Activated T-cell treated with anti-CD3 and anti-CD28 coated beads, Interleukin-2, amount 50 U/mL, for 48 hours (primary cell): ENCODE measurements at places on chromosomes 2 and 18.

DNA sequence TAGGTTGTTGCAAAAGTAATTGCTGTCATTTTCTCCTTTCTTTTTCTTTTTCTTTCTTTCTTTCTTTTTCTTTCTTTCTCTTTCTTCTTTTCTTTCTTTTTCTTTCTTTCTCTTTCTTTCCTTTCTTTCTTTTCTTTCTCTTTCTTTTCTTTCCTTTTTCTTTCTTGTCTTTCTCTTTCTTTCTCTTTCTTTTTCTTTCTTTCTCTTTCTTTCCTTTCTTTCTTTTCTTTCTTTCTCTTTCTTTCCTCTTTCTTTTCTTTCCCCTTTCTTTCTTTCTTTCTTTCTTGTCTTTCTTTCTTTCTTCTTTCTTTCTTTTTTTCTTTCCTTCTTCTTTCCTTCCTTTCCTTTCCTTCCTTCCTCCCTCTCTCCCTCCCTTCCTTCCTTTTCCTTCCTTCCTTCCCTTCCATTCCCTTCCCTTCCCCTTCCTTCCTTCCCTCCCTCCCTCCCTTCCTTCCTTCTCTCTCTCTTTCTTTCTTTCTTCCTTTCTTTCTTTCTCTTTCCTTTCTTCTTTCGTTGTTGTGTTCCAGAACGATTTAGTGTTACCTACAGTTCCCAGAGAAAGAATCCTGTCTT, 178.9 kb downstream of the RPIA start:
- DNase-seq = no peak

GRCh38 chr2:109542384-109542783, 71.4 kb downstream of the SEPTIN10 start:
- DNase-seq = no peak

DNA sequence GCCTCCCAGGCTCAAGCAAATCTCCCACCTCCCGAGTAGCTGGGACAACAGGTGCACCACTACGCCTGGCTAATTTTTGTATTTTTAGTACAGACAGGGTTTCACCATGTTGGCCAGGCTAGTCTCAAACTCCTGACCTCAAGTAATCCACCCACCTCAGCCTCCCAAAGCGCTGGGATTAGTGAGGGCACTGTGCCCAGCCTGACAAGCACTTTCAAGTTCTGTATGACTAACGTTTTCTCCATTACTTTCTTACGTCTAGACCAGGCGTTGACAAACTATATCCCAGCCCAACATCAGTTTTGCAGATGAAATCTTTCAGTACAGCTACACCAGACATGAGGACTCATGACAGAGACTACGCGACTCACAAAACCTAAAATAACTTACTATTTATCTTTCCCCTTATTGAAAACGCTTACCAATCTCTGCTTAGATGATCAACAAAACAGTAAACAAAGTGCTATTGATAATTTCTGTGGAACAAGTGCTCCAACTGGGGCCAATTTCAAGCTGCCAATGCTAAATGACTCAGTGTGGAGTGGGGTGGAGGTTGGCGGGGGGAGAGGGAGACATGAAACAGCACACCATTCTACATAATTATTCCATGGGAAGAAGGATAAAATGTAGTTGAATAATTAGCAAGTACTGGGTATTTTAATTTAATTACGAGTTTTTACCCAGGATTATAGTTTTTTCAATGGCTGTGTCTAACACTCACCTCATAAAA, 59.1 kb downstream of the SAP130 start:
- no peak for DNase-seq

- DNase-seq = no peak
Measured at GRCh38 chr2:84085562-84085961, 373.5 kb downstream of the SUCLG1 start.

DNA sequence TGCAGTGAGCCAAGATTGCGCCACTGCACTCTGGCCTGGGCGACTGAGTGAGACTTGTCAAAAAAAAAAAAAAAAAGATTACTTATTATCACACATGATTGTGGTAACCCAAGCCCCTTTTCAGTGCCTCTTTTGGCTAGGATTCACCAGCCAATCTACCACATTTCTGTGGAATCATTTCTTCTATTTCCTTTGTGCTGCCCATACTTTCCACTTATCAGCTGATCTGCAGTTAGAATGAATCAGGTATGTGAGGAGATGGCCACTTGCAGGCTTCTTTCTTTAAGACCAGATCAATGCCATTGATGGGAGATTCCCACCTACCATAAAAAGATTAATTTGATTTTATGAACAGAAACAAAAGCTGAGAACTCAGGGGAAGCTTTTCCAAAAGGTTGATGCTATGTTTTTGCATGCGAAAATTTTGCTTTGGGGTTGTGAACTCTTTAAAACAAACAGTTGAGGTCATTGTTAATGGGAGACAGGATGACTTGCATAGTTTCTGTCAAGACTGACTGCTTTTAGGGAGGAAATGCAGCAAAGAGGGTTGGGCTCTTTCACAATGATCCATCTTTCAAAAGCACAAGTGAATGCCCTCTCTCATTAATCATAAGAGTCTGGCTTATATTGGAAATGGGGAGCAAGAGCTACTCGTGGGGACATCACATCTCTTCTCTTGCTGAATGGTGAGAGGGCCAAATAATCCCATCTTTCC, 66.9 kb upstream of the CYP26B1 start:
- no peak for DNase-seq

GRCh38 chr2:47497843-47498460, 95.0 kb downstream of the MSH2 start:
- DNase-seq = no peak

GRCh38 chr18:54242327-54242726, 17.9 kb upstream of the MBD2 start:
- DNase-seq = no peak

- DNase-seq = no peak
Measured at GRCh38 chr2:36807223-36807886, 110.8 kb downstream of the VIT start.

- no peak for DNase-seq
Measured at GRCh38 chr18:64100116-64100922, 48.6 kb downstream of the LINC00305 start.

DNA sequence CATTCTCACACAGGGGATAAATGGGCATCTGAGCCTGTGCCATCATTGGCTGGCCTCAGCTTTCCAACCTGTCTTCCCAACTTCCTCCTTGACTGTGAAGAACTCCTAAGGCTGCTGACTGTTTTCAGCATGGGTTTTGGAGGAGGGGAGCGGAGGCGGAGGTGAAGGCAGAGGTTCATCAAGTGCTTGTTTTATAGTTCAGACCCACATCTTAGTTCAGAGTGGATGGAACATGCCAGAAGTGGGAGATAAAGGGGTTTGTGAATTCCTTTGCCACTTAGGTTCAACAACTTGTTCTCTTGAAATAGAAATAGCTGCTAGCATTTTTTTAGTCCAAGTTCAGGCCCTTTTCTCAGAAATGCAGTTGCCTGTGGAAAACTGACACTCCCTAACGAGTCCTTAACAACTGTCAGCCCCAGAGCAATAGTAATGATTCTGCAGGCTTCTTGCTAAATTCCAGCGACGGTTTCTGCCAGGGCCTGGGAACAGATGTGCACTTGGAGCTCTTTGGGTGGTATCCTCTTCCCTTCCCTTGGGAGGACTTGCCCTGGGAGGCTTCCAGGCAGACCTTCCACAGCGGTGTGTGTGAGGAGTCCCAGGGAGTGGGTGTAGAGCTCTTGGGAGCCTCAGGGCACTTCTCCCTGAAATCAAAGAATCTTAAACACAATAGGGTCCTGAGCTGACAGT, 30.1 kb upstream of the ITGA6 start:
- no peak for DNase-seq

DNA sequence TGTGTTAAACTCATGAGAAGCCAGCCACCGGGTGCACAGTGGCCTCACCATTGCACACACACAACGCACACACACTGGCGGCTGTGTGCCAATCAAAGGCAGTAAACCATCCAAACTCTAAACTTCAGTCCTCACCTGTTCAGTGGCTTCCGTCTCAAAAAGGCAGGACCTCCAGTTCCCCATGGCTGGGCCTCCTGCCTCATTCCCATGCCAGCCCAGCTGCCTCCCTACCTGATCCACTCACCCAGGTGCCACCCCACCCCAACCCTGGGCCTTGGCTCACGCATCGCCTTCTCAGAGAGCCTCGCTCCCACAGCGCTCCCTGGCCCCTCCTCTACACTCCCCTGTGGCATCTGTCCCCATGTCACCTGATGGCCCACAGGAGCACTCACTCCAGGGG, 190.9 kb downstream of the EIPR1 start:
- no peak for DNase-seq

- DNase-seq = no peak
Measured at GRCh38 chr2:3619033-3619432, 24.1 kb downstream of the COLEC11 start.

DNA sequence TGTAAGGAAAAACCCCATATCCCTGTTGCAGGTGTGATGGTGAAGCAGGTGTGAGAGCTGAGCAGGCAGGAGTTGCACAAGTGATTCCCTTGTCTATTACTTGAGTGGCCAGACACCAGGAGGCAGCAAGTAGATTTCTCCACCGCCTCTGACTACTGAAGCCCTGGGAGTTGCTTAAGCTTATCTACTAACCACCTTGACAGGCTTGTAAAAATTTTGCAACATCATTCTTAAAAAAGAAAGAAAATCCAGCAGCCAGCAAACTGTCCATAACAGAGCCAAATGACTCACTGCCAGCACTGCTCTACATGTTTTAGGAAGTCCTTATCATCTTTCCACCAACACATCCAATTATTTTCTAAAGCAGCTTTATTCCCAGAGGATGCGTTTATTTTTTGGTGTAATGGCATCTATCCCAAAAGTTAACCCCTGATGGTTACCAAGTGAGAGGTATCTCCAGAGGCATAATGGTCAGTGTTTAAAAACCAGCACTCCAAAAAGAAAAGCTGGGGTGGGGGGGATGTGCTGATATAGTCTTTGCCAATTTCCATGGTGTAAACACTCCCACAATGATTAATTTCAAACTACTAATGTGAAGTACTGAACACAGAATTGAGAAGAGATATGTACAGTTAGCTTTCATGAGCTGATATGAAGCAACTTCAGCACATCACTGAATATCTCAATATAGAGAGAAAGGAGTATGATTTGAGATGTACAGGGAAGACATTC, 16.3 kb upstream of the GPR39 start:
- no peak for DNase-seq

GRCh38 chr2:112020561-112020960, 34.5 kb upstream of the TMEM87B start:
- no peak for DNase-seq

- no peak for DNase-seq
Measured at GRCh38 chr2:188966728-188967440, 7.3 kb upstream of the COL3A1 start.

- DNase-seq = no peak
Measured at GRCh38 chr2:104794441-104794840, 59.5 kb upstream of the POU3F3 start.

DNA sequence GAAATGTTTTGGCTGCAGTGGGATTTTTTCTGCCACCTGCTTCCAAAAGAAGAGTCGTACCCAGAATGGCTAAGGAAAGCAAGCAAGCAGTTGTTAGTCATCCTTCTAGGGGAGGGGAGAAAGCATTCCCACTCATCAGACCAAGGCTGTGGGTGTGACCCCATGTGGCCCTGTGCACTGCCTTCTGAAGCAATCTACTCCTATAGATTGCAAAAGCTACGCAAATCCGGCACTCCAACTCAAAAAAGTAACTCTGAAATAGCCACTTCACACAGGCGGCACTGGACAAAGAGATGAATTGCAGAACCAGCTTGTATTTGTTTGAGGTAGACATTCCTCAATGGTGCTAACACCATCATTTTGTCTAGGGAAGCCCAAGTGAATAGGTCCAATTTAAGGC, 44.3 kb downstream of the ST3GAL5 start:
- no peak for DNase-seq

GRCh38 chr2:134393075-134393461, 139.2 kb downstream of the MGAT5 start:
- DNase-seq = no peak

DNA sequence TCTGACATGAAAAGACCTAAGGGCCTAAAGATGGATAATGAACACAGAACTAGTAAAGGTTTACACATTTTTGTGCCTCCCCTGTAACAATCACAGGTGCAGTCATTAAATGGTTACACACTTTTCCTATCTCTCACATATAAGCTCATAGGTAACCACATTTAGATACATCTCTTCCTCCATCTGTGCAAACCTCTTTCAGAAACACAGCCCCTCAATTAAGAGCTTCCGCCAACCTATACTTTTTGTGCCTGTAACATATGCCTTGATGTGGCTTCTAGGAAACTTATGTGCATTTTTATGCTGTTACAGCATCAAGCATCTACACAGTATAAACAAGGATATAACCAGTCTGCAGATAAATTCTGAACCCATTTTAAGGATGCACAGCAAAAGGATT, 643.3 kb downstream of the BCL11A start:
- DNase-seq = no peak

- DNase-seq = no peak
Measured at GRCh38 chr2:57490741-57491140, 555.9 kb upstream of the VRK2 start.

DNA sequence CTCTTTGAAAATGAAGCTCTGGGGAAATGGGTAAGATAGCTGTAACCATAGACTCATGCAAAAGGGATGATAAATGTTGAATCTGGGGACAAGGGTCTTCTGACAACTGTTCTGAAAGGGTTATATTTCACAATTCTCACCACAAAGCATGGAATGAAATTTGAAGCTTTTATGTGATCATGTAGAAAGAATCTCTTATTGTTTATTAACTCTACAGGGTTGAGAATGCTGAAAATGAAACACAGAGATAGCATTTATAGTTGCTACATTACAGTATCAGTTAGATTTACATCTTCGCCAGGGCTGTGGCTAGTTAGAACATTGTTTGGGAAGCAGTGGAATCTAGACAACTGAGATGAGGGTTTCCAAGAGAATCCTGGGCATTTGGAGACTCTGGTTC, 97.4 kb upstream of the LHCGR start:
- no peak for DNase-seq

- no peak for DNase-seq
Measured at GRCh38 chr2:144475569-144476275, 44.2 kb downstream of the ZEB2 start.

GRCh38 chr2:212505586-212505985, 33.0 kb downstream of the ERBB4 start:
- DNase-seq = no peak

DNA sequence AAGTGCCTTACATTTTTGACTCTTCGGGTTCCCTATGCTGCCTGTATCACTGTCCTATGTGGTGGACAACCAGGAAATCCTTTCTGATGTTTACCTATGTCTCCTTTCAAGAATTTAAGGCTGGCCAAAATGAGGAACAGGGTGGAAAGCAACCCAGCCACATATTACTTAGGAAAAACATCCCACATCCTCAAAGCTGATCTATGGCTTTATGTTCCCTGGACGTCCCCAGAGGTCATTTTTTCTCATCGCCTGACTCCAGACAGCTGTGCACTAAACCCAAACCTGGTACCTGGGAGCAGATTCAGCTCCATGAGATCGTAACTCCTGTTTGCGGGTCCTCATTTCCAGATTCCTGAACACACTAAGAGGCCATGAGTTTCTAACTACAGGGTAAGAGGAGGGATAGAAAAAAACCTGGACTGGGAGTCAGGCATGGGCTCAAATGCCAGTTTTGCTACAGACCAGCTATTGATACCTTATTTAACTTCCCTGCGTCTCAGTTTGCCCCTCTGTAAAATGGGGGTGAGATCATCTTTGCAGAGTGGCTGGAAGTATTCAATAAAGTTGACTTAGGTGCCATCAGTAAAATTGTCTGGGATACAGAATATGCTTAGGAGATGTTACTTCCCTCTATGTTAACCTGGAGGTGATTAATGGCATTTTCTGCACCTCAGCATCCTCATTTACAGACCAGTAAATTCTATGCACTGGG, 70.8 kb downstream of the TNS1 start:
- DNase-seq = no peak

- DNase-seq = no peak
Measured at GRCh38 chr2:60394463-60394862, 159.0 kb downstream of the BCL11A start.

- no peak for DNase-seq
Measured at GRCh38 chr2:64602436-64602835, 51.3 kb downstream of the SERTAD2 start.
